AML-193 (cell line): ENCODE measurements at places on chromosomes 7 and 10.

- DNase-seq: no peak
Observed at GRCh38 chr10:116538992-116539391, 6.7 kb upstream of the PNLIP start.

- DNase-seq: no peak
Observed at GRCh38 chr7:149021725-149022062, 6.6 kb downstream of the PDIA4 start.

DNA sequence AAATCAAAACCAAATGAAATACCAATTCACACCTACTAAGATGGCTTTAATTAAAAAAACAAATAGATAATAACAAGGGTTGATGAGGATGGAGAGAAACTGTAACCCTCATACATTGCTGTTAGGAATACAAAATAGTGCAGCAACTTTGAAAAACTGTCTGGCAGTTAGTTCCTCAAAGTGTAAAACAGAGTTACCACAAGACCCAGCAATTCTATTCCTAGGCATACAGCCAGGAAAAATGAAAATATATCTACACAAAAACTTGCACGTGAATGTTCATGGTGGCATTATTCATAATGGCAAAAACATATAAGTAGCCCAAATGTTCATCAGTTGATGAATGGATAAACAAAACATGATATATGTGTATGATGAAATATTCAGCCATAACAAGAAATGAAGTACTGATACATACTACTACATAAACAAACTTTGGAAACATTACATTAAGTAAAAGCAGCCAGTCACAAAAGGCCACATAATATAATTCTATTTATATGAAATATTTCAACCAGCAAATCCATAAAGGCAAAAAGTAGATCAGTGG is 83.5 kb downstream of the BRAF start:
- peak; percentile 39 for DNase-seq

GRCh38 chr7:2566890-2567678 is 8.3 kb downstream of the IQCE start:
- no peak for DNase-seq

DNA sequence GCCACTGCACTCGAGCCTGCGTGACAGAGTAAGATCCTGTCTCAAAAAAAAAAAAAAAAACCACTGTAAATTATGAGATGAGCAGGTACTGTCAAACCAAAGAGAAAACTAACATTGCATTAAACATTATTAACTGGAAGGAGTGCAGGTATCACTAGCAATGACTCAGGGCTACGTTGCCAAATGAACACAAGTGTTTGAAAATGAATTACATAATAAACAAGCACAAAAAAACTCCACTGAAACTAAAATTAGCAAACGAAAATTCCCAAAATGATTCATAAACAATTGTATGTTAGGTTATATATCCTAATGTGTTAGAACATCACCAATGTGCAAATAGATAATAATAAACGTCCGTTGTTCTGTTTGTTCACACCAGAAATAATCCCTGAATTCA is 42.8 kb downstream of the NSUN6 start:
- DNase-seq: no peak

DNA sequence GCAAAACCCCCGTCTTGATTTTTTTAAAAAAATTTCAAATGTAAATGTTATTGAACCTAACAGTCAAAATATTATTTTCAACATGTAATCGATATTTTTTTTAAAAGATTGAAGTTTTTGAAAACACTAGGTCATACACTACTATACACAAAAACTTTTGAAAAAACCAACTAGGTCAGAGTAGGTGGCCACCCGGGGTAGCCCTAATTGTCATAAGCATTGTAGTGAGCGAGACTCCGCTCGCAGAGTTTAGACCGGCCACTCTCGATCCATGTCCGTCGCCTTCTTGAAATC is 417 bp downstream of the RFC2 start:
- no peak for DNase-seq

- DNase-seq: no peak
Observed at GRCh38 chr7:5437987-5438386, 14.4 kb upstream of the TNRC18 start.

DNA sequence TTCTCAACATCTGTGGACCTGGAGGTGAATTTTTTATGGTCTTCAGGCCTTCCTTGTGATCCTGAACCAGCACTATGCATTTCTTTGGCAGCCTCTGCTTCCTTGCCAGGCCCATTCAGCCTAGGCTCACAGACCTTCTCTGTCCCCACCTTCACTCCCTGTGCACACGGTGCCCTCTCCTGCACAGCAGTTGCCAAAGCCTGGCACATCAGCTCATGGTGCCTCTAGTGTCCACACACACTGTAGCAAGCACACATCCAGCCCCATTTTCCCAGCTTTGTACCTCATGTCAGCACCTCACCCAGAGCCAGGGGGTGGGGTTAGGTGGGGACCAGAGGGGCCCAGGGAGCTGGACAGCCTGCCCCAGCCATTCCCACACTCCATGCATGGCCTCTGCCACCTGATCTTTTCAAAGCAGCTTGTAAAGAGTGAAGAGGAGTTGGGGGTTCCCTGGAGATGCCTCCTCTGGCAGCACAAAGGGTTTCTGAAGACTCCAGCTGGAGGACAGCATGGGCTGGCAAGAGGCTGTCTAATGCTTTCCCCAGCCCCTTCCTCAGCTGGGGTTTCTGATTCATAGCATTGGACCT is 57.9 kb upstream of the TMEM72 start:
- DNase-seq: no peak

GRCh38 chr7:66336760-66337159 is 131.6 kb downstream of the TPST1 start:
- no peak for DNase-seq

DNA sequence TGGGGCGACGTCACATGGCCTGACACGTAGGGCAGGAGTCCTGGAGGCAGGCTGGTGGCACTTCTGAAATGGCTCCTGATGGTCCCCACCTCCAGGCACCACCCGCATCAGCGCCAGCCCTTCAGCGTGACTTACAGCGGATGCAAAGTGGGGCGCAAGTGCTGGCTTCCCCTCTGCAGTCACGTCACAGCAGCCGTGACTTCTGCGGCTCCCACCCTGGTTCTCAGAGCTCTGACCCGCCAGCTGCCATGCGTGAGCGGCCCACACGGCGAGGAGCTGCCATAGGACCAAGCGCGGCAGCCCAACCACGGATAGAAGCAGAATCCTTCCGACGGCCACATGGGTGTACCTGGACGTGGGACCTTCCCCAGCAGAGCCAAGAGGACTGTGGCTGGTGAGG is 159.0 kb downstream of the ELFN1 start:
- no peak for DNase-seq

DNA sequence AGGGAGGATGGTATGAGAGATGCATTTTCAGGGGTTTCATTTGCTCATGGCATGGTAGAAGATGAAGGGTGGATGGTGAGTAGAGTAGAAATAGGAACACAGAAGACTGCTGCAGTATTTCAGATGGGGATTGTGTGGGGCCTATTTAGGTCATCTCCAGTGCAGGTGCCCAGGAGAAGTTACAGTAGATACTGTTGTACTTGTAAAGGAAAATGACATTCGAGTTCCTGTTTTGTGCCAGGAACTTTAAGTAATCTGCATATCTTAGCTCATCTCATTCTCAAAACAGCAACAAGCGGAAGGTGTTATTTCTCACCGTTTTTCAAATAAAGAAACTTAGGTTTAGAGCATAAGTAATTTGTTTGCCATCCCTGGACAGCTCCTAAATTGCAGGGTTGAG is 156.2 kb downstream of the AUTS2 start:
- DNase-seq: no peak

DNA sequence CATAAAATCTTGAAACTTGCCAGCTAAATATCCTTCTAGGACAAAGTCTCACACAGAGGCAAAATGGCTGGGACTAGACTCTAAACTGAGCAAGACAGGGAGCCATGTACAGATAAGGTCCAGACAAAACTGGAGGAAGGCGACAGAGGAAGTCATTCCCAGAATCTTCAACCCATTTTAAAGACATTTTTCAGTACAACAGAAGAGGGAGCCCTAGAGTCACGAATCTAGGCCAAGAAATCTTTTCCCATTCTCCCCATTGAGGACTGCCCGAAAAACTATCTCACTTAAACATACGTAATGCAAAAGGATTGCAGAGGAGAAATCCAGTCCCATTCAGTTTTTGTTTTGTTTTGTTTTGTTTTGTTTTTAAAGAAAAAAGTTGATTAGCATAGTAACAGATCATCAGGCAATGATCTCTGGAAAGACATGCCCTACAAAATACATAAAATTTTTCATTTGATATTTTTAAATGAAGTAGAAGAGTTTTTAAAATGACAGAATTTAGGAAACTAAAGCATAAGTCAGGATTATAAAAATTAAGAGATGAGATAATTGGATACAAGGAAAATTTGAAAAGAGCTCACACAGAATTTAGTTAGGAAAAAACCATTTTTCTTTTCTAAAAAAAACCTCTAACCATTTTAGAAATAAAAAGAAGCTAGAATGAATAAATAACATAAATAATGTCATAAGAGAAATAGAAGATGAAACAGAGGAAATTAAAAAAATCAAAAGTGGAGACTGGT is 16.9 kb upstream of the PRF1 start:
- DNase-seq: peak; percentile 4

DNA sequence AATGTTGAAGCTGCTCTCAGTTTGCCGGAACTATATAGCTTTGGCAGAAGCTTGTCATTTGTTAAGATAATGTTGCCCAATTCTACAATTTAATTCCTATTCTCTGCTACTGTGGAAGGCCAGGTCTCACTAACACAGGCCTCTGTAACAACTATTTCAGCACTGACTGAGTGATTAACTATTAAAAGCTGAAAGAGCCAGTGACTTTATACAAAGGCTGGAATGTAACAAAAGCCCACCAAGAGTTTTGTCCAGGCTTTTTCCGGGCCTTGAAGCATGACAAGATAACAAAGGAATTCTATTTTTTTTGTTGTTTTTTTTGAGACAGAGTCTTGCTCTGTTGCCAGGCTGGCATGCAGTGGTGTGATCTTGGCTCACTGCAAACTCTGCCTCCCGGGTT is 795.6 kb downstream of the PHTF2 start:
- DNase-seq: no peak

DNA sequence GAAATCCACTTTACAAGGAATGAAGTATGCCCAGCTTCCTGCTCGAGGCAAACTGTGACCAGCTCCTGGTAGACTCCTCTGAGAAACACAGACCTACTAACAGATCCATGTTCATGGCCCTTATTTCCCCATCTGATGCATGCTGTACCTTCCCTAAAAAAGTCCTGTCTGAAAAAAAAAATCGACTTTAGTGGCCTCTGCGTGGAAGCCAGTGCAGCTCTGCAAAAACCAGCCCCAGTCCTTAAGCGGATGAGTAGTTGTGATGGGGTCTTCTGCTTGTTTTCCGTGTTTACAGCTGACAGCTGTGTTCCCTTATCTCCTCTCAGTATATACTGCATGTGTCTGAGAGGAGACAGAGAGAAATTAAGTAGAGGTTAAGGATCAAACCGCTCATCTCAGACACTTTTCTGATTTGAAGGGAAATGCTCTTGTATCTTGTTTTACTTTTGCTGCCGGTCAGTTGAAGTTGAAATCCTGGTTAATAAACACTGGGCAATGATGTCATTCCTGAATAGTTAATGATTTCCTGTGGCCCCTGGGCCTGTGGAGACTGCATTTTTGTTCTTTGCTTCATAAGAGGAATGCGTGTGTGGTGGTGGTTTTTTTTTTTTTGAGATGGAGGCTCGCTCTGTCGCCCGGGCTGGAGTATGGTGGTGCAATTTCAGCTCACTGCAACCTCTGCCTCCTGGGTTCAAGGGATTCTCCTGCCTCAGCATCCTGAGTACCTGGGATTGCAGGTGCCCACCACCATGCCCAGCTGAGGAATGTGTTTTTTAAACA is 67.6 kb downstream of the DOCK1 start:
- no peak for DNase-seq

DNA sequence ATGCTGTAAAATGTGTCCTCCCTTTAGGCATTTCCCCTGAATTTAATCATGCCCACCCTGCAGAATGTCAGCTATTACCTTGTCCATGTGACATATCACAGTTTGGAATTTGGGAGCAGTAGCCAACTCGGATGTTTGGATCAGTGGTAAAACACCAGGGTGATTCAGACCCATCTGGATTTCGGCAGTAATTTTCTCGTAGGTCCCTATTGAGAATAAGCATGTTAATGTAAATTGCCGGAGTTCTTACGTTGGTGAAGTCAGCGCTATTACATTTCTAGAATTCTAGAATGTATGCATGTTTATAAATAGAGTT is 44.1 kb downstream of the HGF start:
- no peak for DNase-seq

GRCh38 chr10:128095753-128096469 is 30.3 kb downstream of the MKI67 start:
- no peak for DNase-seq

- no peak for DNase-seq
Observed at GRCh38 chr7:8499128-8499527, 65.7 kb downstream of the NXPH1 start.

DNA sequence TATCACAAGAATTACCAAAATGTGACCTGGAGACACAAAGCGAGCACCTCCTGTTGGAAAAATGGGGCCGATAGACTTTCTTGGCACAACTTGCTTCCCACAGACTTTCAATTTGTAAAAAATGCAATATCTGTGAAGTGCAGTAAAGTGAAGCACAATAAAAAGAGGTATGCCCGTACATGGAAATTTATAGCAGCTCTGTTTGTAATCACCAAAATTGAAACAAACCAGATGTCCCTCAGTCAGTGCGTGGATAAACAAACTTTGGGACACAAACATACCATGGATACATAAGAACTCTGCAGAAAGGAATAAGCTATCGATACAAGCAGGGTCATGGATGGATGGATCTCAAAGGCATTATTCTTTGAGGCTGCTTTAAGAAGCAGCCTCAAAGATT is 33.6 kb downstream of the ARID5B start:
- no peak for DNase-seq

- DNase-seq: no peak
Observed at GRCh38 chr10:122490268-122490667, 28.9 kb downstream of the HTRA1 start.

DNA sequence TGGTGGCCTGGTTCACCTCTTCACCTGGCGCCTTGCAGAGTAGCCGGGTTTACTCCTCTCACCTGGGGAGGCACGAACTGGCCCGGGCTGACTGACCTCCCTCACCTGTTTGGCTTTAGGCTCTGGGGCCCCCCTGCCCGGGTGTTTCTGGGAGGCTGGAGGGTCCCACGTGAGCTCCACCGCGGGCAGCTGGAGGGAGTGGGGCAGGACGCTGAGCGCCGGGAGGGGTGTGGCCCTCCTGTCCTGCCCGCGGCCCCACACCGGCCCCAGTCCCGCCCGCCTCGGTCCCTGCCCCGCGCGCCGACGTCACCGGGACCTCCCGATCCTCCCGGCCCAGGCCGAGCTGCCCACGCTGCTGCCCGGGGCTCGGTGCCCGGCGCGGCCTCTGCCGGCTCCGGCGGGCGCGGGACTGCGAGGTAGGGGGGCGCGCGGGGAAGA is at the start of gene AMZ1:
AMZ1 (plus strand) TSS at position 322 of the 438 bp plus-strand sequence. CDS start 12,250 bp downstream, outside the sequence.
- no peak for DNase-seq

- DNase-seq: peak; percentile 69
Observed at GRCh38 chr7:77368974-77369373, 47.2 kb downstream of the GSAP start.

DNA sequence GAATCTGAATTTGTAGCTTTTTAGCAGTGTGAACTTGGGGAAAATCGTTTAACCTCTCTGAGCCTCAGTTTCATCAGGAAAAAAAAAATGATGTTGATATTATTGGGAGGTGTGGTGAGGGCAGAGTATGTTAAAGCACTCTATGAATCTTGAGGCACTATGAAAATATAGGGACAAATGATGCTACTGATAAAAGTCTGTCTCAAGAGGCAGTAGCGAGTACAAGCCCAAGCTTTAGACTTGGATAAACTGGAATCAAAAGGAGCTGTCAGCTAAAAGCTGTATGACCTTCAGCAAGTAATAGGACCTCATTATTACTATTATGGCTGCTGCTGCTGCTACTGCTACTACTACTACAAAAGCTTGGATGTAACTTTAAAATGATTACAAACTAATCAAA is 8.4 kb downstream of the ZNF277 start:
- DNase-seq: no peak

- DNase-seq: peak; percentile 1
Observed at GRCh38 chr10:100827819-100828737, 82.7 kb downstream of the PAX2 start.
